Stimulated activated CD8-positive, alpha-beta memory T cell treated with anti-CD3 and anti-CD28 coated beads, Interleukin-7, amount 100 ng/mL, for 48 hours (primary cell): ENCODE measurements at places on chromosomes 1 and 21.
A peak's percentile ranks its signal among the peaks of the same experiment; 100 is the strongest.

GRCh38 chr1:17909634-17910033 lies 154.5 kb downstream of the ACTL8 start:
- DNase-seq: no peak

DNA sequence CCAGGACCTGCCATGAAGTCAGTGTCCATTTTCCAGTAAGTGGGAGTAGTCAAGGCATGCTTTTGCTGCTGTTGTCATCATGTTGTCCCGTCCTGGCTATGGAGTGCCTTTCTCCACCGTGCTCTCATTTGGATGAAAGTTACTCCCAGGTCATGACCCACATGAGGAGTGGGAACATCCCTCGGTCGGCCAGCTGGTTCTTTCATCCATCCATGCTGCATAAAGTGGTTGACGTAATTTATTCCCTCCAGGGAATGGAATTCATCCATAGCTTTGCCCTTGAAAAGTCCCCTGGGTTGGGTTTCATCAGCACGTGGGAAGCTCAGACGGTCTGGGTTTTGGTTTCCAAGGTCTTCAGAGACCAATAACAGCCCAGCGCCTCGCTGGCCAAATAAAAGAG lies 11.6 kb downstream of the PLA2G2A start:
- no peak for DNase-seq

GRCh38 chr1:21931171-21932093 lies 5.7 kb downstream of the HSPG2 start:
- no peak for DNase-seq

DNA sequence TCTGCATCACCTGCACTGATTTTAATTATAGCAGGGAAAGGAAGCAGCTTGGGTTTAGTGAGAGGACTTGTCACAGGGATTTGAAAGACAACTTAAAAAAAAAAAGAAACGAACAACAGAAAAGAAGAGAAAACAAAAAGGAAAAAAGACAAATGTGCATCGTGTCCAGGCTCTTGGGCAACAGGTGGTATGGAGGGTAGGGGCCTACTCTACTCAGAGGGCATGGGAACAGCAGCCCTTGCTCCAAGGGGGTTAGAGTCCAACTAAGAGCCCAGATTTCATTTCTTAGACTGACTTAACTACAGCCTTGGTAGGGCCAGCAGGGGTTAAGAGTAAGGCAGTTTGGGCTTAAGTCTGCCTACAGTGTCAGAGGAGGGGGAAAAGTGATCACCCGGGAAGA lies 15.3 kb upstream of the EXOSC10 start:
- no peak for DNase-seq

GRCh38 chr21:42830456-42831455 lies 48.6 kb downstream of the WDR4 start:
- no peak for DNase-seq

DNA sequence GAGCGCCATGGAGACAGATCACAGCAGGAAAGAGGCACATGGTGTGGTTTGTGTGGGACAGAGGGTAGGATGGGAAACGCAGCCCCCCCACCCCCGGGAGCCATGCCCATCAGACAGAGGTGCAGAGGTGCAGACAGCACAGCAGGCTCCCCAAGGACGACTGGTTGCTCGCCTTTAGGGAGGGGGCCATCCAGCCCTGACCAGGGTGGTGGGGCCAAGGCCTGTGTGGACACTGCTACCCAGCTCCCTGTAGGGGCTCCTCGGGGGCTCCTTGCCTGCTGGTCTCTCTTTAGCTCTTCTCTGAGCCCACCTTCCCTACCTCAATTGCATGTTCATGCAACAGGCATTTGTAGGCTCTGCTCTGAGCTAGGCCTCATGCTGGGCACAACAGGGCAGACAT lies 3.7 kb downstream of the KCNAB2 start:
- no peak for DNase-seq

GRCh38 chr1:237199026-237199425 lies 157.0 kb downstream of the RYR2 start:
- no peak for DNase-seq

DNA sequence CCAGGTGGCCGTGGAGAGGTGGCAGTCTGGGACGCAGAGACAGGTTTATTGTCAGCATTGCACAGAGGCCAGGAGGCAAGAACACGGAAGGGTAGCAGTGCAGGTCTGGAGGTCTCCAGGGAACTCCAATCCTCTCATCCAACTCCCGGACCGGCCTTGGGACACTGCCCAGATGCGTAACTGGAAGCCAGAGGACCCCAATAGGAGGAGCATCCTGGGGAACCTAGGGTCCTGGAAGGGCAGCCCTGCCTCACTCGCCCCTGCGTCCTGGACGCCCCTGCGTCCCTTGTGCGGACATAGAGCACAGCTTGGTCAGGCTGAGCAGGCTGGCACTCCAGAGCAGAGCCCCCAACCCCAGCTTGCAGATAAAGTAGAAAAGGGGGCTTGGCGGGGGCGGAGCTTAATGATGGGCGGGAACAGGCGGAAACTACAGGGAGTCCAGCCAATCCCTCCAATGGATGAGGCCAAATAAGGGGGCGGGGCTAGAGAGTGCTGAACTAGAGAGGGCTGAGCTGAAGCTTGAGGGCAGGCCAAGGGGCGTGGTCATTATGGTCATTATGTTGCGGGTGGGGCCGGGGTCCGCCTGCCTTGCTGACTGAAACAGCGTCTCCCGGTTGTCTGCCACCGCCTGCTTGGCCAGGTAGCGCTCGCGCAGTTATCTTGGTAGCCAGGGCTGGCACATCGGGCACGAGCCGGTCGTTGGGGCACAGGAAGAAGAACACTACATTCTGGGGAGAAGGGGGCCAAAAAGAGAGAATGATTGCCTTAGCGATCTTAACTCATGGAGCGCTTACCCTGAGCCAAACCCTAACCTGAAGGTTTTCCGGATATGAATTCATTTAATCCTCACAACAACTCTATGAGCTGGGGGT lies 3.7 kb upstream of the ARHGEF19 start:
- peak; percentile 73 for DNase-seq

GRCh38 chr1:11492235-11492634 lies 13.3 kb downstream of the DISP3 start:
- no peak for DNase-seq

- no peak for DNase-seq
Observed at GRCh38 chr1:216193839-216194443, 229.3 kb downstream of the USH2A start.
